ENCODE measurements at places on chromosomes 5 and 9. TPM values are rescaled to one million over a fixed set of nuclear protein-coding genes. Genes with fewer than 3 reads are reported as not detected.

- DNase-seq, result peak; percentile 7
Measured at GRCh38 chr5:3375586-3376311, 219.9 kb upstream of the IRX1 start.

- no peak for DNase-seq
Measured at GRCh38 chr9:124279531-124280175, 21.9 kb downstream of the NEK6 start.

DNA sequence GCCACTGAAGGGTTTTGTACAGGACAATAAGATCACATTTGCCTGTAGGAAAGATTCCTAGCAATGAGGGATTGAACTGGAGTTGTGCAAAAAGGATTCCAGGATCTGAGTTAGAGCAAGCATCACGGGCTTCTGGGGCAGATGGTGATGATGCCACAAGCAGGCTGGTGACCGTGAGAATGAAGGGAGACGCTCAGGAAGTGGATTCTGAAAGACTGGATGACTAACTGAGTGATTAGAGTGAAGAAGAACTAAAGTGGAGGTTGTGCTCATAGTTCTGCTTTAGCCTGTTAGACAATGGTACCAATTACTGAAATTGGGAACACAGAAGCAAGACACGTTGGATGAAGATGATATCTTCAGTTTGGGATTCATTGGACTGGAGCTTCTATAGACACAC is 168.2 kb downstream of the CD180 start:
- no peak for DNase-seq

GRCh38 chr5:174159327-174160114 is 114.0 kb downstream of the NSG2 start:
- DNase-seq, result no peak

DNA sequence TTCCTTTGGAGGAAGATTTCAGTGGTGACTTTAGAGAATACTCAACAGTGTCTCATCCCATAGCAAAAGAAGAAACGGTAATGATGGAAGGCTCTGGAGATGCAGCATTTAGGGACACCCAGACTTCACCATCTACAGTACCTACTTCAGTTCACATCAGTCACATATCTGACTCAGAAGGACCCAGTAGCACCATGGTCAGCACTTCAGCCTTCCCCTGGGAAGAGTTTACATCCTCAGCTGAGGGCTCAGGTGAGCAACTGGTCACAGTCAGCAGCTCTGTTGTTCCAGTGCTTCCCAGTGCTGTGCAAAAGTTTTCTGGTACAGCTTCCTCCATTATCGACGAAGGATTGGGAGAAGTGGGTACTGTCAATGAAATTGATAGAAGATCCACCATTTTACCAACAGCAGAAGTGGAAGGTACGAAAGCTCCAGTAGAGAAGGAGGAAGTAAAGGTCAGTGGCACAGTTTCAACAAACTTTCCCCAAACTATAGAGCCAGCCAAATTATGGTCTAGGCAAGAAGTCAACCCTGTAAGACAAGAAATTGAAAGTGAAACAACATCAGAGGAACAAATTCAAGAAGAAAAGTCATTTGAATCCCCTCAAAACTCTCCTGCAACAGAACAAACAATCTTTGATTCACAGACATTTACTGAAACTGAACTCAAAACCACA is 67.4 kb downstream of the VCAN start:
- no peak for DNase-seq

MGAT1 gene
- total RNA-seq, result 130 TPM

DNA sequence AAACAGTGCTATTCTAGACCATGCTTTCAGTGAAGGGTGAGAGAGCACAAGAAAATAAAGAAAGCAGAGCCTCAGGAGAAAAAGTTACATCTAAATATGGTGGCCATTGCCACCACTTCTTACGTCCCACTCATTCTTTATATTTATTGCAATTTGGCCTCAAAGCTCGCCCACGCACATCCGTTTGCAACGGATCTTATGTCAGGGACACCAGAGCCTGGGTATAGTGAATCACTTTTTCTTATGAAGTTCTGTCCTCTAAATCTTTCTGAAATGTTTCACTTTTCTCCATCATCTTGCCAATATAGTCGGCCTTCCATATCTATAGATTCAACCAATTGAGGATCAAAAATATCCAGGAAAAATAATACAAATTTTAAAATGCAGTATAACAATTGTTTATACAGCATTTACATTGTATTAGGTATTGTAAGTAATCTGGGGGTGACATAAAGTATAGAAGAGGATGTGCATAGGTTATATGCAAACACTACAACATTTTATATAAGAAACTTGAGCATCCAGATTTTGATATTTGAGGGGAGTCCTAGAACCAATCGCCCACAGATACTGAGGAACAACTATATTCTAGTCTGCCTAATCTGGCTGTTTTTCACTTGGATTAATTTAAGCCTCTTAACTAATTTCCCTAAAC is 35.2 kb downstream of the GOLPH3 start:
- no peak for DNase-seq

DNA sequence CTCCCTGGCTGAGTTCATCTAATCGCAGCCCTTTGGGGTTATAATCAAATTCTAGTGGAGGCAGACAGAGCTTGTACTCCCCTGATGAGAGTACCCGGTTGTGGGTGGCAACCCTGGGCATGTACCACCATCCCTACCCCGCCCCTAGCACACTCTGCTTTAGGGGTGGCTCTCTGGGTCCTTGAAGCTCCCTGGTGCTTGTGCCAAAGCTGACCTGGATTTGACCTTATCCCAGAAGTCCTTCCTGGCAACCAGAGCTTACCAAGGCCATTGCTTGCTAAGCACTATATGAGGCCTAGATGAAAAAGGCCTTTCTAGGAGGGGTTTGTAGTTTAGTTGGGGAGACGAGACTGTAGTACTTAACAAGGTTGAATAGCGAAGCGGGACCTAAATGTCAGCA is 72.2 kb downstream of the RGS3 start:
- DNase-seq, result no peak

DNA sequence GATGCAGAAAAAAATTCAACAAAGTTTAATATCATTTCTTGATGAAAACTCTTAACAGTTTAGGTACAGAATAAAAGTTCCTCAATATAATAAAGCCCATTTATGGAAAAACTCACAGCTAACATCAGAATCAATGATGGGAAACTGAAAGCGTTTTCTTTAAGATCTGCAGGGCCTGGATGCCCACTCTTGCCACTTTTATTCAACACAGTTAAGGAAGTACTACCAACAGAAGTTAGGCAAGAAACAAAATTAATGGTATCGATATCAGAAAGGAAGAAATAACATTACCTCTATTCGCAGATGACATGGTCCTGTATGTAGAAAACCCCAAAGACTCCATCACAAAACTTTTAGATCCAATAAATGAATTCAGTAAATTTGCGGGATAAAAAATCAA is 542.4 kb upstream of the RGMB start:
- DNase-seq, result no peak

- peak; percentile 60 for DNase-seq
Measured at GRCh38 chr5:109656829-109657228, 32.9 kb upstream of the MAN2A1 start.

DNA sequence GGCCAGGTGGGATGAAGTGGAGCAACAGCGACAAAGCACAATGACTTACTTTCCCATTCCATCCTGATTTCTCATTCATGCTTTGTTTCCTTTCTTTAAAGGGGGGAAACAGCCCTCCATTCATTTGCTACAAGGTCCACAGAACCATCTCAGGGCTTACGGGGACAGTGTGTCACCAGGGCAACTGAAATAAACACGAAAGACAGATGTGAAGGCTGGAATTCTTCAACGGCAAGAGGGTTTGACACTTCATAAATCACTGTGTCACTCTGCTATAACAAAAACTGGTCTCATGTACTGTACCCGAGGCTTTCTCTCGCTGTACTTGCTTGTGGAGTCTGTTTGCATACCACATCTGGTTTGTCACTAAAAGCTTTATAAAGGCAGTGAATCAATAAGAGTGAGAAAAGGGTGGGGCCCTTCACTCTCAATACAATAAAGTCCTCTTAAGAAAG is 150.8 kb downstream of the EFNA5 start:
- no peak for DNase-seq

MLLT3 gene
- total RNA-seq, result 7.6 TPM

DNA sequence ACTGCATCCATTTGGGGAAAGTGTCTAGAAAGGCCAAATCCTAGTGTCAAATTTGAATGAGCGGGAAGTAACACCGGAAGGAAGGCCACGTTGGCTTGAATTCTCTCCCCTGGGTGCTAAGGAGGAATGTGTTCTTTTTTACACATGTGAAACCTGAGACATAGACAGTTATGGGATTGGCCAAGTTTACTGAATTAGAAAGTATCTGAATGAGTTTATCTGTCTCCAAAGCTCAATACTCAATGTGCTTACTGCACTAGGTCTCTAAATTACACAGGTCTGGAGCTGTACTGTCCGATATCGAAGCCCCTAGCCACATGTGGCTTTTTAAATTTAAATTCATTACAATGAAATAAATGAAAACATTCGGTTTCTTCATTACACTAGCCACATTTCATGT is 6.0 kb downstream of the DMRT1 start:
- DNase-seq, result no peak

PCDHB13 gene
- total RNA-seq, result 4.2 TPM

DNA sequence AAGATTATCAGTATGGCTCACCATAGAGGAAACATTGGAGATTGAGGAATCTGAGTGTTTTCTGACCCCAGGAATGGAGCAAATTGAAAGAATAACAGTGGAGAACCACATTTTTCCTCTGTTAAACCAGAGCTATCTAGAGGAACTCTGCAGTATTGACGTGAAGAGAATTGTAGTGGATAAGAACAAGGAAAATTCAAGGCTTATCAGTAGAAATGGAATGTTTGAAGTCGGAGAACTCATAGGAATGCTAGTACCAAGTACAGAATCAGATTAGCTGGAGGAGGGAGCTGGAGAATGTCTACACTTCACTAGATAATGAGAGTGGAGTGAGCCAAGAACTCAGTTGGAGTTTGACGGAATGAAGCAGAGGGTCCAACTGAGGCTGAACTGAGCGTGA is 50.3 kb downstream of the SNCAIP start:
- no peak for DNase-seq

PDE8B gene
- 22.2 TPM for total RNA-seq

GRCh38 chr9:105079457-105079856 is 151.5 kb upstream of the ABCA1 start:
- no peak for DNase-seq

ARID3C gene
- total RNA-seq, result not detected

DNA sequence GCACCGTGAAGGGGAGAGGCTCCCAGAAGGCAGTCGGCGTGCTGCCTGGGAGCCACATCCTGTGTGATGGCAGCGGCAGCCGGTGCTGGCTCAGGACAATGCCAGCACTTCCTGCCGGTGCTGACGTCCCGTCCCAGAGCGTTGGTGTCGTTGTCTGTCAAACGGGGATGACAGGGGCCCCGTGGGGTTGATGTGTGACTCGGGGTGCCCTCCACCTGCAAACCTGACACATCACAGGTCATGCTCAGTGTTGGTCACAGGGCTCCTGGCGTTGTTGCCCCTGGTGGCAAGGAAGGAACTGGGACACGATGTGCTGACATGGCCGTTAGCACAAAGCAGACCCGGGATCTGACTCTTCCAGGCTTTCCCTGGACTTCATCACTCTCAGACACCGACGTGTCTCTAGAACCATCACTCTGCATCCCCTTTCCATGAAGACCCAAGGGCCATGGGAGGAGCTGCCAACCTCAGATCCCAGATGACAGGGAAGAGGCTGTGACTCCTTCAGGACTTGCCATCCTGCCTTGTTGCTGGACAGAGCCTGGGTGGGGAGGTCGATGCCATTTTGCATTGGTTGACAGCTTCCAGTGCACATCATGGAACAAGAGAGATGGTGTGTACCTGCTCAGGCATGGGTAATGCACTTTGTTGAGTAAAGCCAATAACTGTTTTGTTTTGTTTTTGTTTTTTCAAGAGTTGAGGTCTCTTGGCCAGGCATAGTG is 21.5 kb downstream of the PLPP7 start:
- peak; percentile 63 for DNase-seq

DNA sequence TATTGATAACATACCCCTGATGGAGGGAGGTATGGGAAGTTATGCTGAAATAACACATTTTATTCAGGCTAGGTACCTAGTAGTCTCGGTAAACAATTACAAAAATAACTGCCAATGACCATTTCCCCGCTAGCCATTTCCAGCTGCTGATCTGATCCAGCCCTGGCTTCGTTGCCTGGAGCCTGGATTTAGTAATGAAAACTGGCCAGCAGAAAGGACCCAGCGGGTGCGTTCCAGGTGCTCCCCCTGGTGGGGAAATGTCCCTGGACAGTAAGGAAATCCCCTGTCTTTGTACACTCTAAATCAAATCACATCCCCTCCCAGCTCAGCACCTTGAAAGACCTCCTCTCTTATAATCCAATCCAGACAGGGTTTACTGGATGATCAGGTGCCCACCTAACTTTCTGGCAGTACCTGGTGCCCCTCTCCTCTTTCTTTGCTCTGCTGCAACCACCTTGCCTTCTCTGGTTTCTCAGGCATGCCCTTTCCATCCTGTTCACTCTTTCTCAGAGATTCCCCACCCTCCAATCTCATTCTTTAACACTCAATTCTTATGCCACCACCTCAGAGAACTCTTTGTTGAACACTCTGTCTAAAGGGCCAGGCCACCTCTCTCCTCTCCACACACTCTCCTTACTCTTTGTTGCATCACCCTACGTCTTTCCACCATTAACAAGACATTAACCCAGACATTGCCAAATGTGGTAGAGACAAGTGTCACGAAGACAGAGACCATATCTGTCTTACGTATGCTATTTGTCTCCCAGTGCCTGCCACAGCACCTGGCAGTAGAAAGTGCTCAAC is 50.1 kb upstream of the SMAD5 start:
- no peak for DNase-seq

DNA sequence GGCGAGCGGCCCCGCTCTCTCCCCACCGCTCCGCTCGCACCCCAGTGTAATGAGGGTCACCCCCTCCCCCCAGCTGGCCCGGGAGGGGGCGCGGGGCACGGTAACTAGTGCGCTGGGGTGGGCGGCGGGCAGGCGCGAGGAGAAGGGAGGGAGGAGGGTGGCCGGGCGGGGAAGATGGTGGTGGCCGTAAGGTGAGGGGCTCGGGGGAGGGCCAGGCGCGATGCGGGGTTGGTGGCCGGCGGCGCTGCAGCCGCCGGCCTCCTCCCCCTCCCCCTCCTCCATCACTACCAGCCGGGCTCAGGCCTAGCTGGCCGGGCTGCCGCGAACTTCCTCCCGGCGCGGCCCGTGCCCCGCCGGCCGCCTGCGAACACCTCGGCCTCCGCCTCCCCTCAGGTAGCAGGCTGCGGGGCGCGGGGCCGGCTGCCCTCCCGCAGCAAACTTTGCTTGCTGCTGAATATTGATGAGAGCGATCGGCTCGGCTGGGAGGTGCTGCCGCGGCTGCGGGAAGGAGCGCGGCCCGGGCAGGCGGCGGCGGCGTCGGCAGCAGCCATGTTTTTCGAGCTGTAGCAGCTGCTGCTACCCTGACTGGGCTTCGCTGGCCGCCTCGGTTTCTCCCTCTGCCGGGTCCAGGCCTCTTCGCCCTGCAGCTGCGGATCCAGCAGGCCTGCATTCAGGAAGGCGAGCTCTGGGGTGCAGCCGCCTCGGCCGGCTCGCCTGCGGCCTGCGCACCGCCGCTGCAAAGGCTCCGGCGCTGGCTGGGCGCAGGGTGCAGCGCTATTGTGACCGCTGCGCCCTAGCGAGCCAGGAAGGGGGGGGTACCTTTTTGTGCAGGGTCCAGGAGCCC is 502 bp downstream of the NSD1 start:
- DNase-seq, result no peak

- DNase-seq, result no peak
Measured at GRCh38 chr9:69824499-69825252, 4.1 kb downstream of the CFAP95 start.

GRCh38 chr5:2257326-2258244 is 374.9 kb upstream of the IRX4 start:
- peak; percentile 30 for DNase-seq

PCDHA7 gene
- total RNA-seq, result 0.07 TPM

GRCh38 chr9:126108240-126108639 is 218.4 kb upstream of the MVB12B start:
- no peak for DNase-seq

GRCh38 chr9:114003351-114003750 is 74.7 kb downstream of the AMBP start:
- no peak for DNase-seq

All from right atrium auricular region (tissue), 2 donors.